ENCODE measurements at places on chromosomes 12 and 14. TPM values are rescaled to one million over a fixed set of nuclear protein-coding genes. Genes with fewer than 3 reads are reported as not detected.

DNA sequence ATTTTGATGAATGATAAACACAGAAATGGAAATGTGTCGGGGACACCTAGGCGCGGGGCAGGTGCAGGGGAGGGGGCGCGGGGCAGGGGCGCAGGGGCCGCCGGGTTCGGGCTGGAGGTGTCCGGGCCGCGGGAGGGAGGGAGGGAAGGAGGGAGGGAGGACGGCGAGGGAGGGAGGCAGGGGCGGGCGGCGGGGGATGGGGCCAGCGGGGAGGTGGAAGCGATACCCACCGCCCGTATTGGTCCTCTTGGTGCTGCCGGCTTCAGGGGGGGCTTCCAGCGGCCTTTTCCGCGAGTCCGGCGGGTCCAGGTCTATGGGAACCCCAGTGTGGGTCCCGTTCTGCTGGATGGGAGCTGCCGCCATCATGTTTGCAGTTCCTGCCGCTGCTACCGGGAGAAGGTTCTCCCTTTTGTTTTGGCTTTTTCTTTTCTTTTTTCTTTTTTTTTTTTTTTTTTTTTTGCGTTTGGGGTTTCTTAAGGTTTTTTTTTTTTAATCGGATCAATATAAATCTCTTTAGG, 703 bp downstream of the NOVA1 start:
- DNase-seq = peak; percentile 13

DNA sequence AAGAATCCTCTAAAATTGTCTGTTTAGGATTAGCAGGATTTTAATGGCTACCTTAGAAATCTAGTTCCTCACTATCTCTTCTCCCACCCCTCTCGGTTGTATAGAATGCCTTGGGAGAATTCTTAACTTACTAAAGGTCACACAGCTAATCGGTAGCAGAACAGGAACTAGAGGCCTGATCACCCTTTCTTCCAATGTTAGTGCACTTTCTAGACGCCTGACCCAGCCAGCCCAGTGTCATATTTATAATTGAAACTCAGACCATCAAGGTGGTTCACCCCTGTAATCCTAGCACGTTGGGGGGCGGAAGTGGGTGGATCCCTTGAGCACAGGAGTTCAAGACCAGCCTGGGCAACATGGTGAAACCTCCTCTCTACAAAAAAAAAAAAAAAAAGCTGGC, 1.7 kb downstream of the TIGAR start:
- DNase-seq = no peak

- no peak for DNase-seq
These were observed 54.6 kb upstream of the ATF7IP start for GRCh38 chr12:14310866-14311265.

GRCh38 chr12:132342251-132343227, 13.2 kb upstream of the GALNT9 start:
- no peak for DNase-seq

- no peak for DNase-seq
These were observed 7.6 kb downstream of the EGLN3 start for GRCh38 chr14:33943096-33943883.

DNA sequence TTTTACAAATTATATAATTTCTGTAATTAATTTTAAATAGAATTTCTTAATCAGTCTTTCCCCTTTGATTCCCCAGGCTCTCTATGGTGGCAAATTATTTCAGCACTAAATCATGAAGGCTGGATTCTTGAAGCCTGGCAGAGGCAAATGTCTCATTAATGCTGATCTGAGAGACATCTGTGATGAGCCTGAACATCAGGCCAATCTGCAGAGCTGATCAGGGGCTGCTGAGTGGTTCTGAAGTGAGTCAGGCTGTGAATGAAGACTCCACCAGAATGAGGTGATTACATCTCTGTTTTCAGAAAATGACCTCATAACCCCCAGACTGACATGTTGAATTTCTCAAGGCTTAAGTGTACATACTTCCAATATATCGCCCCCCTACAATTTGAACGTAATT, 124.2 kb upstream of the MIS18BP1 start:
- no peak for DNase-seq

DNA sequence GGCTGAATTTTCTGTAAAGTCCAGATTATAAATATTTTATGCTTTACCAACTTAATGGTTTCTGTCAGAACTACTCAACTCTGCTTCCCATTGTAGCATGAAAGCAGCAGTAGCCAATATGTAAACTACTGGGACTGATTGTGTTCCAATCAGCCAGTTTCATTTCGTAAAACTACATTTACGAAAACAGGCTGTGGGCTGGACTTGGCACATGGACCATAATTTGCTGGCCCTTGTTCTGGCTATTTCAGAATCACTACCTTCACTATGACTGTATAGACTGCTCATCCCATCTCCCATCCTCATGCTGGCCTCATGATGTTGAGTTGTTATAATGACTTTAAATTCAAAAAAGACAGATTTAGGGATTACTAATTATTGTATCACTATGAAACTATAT, 38.7 kb downstream of the FAR2 start:
- DNase-seq = peak; percentile 37

DNA sequence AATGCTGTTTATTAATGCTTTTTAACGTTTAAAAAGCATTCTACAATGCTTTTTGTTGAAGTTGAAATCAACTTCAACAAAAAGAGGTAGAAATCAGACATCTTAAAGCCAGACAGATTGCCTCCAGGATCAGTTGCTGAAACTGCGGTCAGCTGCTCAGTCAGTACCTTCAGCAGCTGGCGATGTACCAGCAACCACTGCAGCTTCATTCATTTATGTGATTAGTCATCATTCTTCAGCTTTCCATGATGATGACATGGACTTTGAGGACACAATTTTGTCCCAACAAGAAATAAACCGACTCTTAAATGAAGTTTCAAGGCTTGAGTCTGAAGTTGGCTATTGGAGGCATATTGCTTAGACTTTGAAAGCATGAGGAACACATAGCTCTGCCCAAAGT, 31.5 kb upstream of the NUAK1 start:
- peak; percentile 22 for DNase-seq

DNA sequence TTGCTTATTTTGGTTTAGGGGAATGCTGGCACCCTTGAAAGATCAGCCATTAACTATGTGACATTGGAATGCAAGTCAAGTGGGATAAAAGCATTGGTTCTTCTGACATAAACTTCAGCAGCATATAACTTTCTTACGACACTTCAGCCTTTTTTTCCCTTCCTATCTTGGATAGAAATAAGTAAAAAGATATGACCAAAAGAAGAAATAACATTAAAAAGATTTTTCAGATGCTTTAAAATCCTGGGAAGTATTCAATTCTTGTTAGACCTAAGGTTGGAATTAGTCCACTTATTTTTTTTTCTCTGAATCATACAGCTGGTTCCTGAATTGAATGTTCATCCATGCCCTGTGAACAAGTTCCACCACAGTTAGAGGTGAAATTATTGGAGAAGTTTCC, 85.6 kb upstream of the TSPAN8 start:
- peak; percentile 94 for DNase-seq

GRCh38 chr14:67951529-67952135, 132.1 kb downstream of the RAD51B start:
- DNase-seq = peak; percentile 41

GRCh38 chr12:32444895-32445294, 45.5 kb downstream of the FGD4 start:
- DNase-seq = peak; percentile 67

DNA sequence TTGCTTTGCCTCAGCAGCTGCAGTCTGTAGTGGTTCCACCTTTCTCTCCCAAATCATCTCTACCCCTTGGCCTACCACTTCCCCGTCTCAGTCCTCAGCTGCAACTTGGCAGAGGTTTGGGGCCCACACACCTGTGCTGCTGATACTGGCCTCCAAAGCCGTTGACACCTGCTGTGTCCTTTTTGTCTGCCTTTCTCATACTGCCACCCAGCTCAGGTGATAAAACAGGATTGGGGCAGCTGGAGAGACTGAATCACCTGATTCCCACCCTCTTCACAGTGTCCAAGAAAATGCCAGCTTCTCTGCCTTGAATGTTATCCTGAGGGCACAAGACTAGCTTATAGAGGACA, 103.7 kb downstream of the ETV6 start:
- no peak for DNase-seq

DNA sequence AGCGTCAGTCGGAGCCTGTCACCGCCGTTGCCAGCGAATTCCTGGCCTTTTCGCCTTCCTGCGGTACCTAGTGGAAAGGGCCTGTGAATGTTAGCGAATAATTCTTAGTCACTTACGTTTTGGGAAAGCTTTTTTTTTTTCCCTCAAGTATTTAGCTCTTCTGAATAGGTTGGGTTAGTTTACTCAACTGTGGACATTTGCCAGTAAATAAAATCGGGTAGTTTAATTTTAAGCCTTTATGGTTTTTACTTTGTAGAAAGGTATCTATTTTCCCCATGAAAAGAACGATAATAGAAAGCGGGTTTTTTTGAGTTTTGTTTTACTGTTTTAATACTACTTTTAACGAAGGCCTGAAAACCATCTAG, 1.7 kb downstream of the YY1 start:
- DNase-seq = no peak

DNA sequence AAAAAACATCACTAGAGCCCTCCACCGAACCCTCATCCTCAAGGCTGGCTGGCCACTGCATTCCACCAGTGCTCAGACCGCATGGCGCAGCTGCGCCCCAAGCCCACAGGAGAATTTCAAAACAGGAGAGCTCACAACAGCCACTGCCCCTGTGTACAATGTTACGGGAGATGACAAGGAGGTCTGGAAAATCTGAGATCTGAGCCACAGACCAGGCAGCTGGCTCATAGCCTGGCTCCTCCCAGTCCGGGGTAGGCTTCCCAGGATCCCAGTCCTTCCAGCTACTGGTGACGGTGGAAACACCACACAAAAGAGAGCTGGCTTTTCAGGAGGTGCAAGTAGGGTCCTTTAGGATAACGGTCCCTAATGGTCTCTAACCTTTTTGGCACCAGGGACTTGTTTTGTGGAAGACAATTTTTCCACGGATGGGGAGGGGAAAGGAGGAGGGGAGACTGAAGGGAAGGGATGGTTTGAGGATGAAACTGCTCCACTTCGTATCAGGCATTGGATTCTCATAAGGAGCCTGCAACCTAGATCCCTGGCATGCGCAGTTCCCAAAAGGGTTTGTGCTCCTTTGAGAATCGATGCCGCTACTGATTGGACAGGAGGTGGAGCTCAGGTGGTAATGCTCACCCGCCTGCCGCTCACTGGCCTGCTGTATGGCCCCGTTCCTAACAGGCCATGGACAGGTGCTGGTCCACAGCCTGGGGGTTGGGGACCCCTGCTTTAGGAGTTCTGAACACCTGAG, 23.0 kb upstream of the NRDE2 start:
- peak; percentile 22 for DNase-seq

DNA sequence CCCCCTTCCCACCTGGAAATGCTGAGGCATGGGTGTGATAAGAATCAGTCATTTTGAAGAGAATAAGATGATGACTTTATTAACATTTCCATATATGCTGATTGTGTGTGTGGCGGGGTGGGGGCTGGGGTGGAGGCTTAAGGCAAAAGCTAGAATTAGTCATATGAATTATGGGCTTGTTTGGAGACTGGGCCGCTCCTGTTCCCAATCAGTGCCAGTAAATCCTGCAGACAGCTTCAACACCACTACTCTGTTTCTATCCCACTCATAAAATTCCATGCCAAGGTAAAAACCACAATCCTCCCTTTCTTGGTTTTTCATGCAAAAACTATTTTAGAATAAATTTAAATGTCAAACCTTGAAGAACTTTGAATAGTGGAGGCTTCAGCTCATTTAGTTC, 29.9 kb upstream of the SLC38A2 start:
- peak; percentile 98 for DNase-seq

- peak; percentile 33 for DNase-seq
These were observed 159.4 kb downstream of the TSPAN9 start for GRCh38 chr12:3236345-3237187.

DNA sequence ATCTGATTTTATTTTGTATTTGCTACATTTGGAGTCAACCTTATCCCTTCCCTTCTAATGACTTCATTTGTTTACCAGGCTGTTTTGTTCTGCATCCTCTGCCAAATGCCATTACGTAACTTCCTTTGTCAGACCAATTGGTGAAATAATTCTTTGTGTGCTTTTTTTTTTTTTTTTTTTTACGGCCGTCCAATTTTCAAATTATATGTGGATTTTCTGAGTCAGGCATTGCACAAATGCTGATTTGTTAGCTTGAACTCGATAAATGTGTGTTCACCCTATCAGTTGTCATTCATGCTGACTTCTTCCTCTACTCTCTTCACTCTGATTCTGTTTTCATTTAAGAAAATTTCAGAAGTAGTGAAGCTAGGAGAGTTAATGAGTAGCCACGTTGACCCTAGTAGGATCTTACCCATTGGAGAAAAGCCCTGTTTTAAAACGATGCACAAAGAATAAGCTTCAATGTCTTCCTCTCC, 386.2 kb downstream of the DIO2 start:
- peak; percentile 16 for DNase-seq

The CELA1 gene
- total RNA-seq = not detected

The RD3L gene
- total RNA-seq = not detected

The TMEM106C gene
- total RNA-seq = 90.7 TPM

All from fibroblast of the aortic adventitia (primary cell).